Activated effector memory CD4-positive, alpha-beta T cell treated with Interleukin-2 at 50 U/mL for 16 hours (primary cell): ENCODE measurements at places on chromosomes 11 and 22.

- DNase-seq: no peak
Measured at GRCh38 chr22:37801946-37802309, 5.8 kb upstream of the GCAT start.

DNA sequence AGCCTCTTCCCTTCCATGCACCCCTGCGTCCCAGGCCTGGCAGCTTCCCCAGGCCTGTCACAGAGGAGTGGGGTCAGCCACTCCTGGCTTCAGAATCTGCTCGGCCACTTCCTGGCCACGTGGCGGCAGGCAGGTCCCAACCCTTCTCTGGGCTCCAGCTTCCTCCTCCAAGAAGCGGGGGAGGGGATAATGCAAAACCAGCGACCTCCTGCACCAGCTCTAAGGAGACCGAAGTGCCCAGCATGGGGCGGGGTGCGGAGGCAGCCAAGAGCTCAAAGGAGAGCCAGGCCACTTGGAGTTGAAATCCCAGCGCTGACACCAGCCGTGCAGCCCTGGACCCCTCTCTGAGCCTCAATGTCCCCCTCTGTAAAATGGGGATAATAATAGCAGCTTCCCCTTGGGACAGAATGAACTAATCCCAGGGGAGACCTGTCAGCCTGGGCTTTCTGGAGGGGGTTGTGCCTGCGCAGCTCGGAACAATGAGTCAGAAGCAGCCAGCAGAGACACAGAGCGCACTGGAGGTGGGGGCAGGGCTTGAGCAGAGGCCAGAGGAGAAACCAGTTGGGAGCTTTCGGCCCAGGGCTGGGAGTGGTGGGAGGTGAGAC lies 22.8 kb upstream of the PICK1 start:
- no peak for DNase-seq

DNA sequence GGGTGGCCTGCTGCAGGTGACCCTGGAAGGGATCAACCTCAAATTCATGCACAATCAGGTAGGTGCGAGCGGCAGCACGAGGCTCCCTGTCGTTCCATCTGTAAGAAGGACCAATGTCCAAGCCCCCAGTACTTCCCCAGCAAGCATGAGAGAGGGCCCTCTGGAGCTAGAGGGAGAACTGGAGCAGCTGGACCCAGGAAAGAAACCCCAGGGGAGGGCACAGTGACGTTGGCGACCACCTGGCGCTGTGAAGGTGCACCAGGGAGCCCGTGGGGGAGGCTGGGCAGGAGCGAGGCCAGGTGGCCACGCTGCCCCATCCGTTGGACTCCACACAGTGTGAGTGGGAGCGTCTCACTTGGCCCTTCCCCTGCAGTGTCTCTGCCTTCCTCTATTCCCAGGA lies 28.0 kb downstream of the MYBPC3 start:
- no peak for DNase-seq

- no peak for DNase-seq
Measured at GRCh38 chr11:69663326-69663725, 11.8 kb downstream of the LTO1 start.

DNA sequence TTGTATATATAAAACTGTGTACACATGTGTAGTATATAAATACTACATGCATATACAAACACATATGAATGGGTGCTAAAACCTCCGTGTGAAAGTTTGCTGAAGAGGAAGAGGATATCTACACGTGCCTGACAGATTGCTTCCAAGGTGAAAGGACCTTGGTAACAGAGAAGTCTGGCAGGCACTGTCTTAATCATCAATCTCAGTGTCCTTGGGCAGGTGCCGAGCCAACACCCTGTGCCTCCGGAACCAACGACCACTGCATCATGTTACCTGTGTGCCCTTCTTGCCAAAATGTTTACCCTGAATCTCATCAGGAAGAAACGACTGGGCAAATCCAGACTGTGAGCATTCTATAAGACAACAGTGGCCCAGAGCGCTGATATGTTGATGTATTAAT lies 15.0 kb downstream of the NAP1L4 start:
- no peak for DNase-seq
